SK-N-SH (cell line): ENCODE measurements at places on chromosomes 7 and 10.

- no peaks in the 10 kb centered on the region for H3K36me3 ChIP-seq
- no peaks in the 10 kb centered on the region for H3K4me1 ChIP-seq
- no peak overlapping the region for H3K27ac ChIP-seq
- no peak overlapping the region for H3K4me3 ChIP-seq
- no peak for DNase-seq
- H3K27me3 ChIP-seq, result no peaks in the 10 kb centered on the region
These were observed 151.7 kb downstream of the ARHGAP21 start for GRCh38 chr10:24571870-24572450.

DNA sequence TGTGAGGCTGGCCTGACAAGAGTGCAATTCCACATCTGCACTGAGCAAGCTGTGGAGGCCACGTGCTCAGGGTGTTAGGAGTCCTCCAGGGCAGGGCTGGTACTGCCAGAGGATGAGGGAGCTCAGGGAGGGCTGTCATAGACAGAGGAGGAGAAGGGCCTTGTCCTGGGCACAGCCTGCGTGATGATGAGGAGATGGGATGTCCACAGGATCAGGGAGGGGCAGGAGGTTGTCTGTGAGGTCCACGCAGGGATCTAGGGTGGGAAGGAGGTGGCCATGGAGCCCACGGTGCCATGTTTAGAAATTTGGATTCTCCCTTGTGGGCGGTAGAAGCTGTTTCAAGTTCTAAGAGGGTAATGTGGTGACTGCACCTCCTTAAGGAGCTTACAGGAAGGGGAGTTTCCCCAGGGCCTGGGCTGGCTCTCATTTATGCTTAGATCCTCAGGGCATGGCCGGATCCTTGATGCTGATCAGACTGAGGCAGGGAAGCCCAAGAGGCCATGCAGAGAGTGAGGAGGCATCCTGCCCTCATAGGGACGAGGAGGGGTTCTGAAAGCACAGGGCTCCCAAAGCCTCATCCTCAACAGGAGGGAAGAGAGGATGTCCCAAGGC is 30.3 kb downstream of the CHAT start:
- no peaks in the 10 kb centered on the region for H3K36me3 ChIP-seq
- no peak for DNase-seq
- H3K4me3 ChIP-seq, result no peak overlapping the region

GRCh38 chr10:6877722-6878392 is 297.8 kb upstream of the PRKCQ start:
- no peaks in the 10 kb centered on the region; the same call in 1 of the 2 replicates for H3K27me3 ChIP-seq
- H3K36me3 ChIP-seq, result no peaks in the 10 kb centered on the region

DNA sequence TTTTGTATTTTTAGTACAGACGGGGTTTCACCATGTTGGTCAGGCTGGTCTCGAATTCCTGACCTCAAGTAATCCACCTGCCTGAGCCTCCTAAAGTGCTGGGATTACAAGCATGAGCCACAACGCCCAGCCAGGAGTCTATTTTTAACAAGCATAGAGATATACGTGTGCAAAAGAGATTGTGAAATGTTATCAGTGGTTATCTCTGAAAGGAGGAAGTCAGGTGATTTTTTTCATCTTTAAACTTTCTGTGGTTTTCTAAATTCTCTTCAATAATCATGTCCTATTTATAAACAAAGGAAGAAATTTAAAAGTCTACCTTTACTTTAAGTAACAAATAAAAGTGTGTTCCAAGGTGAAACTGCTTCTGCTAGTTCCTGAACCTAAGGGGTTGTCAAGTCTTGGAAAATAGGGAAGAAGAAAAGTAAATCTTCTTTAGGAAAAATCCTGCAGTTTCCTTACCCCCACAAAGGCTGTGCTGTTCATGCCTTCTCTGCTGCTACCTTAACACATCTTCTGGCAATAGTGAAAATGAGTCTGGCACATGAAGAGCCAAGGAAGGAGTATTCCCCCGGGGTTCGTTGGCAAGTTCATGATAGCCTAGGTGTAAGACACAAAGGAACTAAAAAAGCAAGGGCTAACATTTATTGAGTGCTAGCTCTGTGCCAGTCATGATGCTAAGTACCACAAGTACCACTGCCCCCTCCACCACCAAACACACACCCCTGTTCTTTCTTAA is 51.1 kb downstream of the CYP26A1 start:
- H3K27ac ChIP-seq, result no peak overlapping the region
- H3K4me1 ChIP-seq, result no peaks in the 10 kb centered on the region
- no peaks in the 10 kb centered on the region; the same call in 1 of the 2 replicates for H3K27me3 ChIP-seq
- H3K4me3 ChIP-seq, result no peak overlapping the region

GRCh38 chr7:66896441-66896840 is 24.6 kb upstream of the TMEM248 start:
- H3K4me3 ChIP-seq, result no peak overlapping the region
- H3K27me3 ChIP-seq, result no peaks in the 10 kb centered on the region
- H3K36me3 ChIP-seq, result peaks cover 12% of the 10 kb centered on the region; the same call in 1 of the 2 replicates
- DNase-seq, result no peak
- no peak overlapping the region for H3K27ac ChIP-seq

- H3K27me3 ChIP-seq, result no peaks in the 10 kb centered on the region
- H3K4me3 ChIP-seq, result no peak overlapping the region
- no peak for DNase-seq
- H3K27ac ChIP-seq, result no peak overlapping the region; the same call in 1 of the 2 replicates
- H3K4me1 ChIP-seq, result peaks cover 28% of the 10 kb centered on the region; the same call in 1 of the 2 replicates
- H3K36me3 ChIP-seq, result no peaks in the 10 kb centered on the region
These were observed 86.3 kb upstream of the PIK3CG start for GRCh38 chr7:106778656-106779250.
